ENCODE measurements at places on chromosomes 5 and 9.

GRCh38 chr9:32404402-32404801 is 20.0 kb downstream of the ACO1 start:
- DNase-seq: no peak

- DNase-seq: no peak
Measured at GRCh38 chr5:139306628-139307379, 13.3 kb downstream of the MATR3 start.

- DNase-seq: no peak
Measured at GRCh38 chr5:142179776-142180387, 71.3 kb downstream of the NDFIP1 start.

- DNase-seq: no peak
Measured at GRCh38 chr5:83450967-83451248, 20.6 kb upstream of the VCAN start.

DNA sequence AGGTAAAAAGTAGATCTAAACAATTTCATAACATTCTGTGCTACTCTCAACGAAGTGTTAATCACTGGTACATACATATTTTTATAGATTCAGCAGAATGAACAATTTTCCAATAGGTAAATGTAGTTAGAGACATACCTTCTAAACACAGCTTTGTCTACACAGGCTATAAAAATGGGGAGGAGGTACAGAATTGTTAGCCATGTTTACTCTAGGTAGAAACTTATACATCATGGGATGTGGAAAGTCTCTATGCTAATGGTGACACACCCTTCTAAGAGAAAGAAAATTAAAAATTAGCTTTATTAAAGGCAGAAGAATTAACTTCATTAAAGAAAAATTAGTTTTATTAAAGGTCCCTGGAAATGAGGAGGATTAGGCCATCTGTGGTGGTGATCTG is 11.8 kb downstream of the C5orf63 start:
- DNase-seq: no peak

GRCh38 chr9:126336736-126337325 is 10.2 kb downstream of the MVB12B start:
- no peak for DNase-seq

DNA sequence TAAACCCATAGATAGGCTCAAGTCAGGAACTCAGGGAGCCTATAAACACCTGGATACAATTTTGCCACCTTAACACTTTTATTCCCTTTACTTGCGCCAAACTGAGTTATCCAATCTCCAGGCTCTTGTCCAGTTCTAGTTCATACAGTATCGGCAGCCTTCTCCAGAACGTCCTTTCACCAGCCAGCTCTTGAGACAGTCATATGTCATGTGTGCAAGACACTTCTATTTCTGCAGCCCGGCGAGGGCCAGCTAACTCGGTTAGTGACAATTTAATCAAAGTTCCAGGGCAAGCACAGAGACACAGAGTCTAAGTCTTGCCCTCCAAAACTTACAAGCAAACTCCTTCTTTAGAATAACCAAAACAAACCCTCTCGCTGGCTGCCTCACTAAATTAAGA is 12.9 kb downstream of the ABCA1 start:
- DNase-seq: no peak

DNA sequence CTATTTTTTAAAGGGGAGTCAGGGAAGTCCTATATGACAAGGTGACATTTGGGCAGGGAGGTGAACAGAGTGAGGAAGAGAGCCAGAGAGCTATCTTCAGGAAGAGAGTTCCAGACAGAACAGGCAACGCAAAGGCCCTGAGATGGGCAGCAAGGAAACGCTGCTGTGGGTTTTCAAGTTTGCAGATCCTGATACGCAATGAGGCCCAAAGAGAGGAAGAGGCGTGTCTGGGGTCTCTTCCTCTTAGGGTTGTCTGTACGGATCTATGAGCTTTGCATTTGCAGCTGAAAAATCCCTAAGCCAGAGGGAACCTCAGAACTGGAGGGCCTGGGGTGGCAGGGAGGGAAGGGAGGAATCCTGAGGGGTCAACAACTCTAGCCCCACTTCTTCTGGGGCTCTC is 13.6 kb downstream of the FAT2 start:
- DNase-seq: no peak
